Hematopoietic multipotent progenitor cell treated with erythropoietin and hydrocortisone succinate and interleukin-3 and kit ligand, for 6 days (in vitro differentiated cells): ENCODE measurements at places on chromosomes 4 and X.

DNA sequence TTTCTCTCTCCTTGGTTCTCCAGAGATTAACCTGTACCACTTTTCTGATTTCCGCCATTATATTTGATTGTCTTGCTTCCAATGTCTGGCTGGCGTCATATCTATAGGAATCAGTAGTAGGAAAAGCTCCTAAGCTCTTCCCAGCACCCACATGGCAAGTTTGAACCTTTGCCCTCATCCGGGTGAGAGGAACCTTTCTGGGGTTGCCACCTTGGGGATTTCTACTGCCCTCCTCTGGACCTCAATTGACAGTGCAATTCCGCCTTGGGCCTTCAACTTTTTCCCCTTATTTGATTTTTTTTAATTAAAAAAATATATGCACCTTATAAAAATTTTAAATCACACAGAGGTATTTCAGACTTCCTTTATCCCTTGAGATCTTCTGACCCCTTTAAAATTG is 2.0 kb upstream of the CXorf66 start:
- peak; percentile 24 for DNase-seq

- no peak for DNase-seq
Observed at GRCh38 chr4:143294710-143295275, 41.9 kb upstream of the GAB1 start.

DNA sequence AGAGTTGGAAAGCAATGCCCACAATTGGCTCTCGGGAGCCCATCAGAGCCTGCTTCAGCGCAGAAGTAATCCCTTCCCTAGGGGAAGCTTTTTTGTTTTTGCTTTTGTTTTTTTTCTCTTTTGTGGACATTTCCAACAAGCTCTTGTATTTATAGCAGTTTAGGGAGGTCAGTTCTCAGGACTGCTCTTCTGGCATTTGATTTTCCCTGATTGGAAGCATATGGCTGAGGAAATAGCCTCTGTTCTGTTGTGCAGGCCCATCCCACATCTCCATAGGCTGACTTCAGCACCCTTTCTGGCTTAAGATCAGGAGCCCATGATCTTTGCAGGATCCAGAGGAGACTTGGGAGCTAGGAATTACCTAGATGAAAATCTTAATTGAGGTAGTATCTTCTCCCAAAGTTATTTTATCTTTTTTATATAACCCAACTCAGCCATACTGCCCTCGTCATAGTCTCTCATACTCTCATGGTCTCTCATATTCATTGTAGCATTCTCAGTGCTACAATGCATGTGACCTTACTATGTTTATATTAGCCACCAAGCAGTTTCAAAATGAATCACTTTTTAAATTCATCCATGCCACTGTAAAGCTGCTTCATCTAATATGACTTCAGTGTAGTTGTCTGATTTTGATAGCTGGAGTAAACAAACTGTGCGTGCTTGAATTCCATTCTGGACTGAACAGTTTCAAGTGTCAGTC is 16.7 kb downstream of the PAGE4 start:
- DNase-seq: no peak

- DNase-seq: peak; percentile 88
Observed at GRCh38 chr4:78809928-78810835, 34.0 kb downstream of the BMP2K start.

DNA sequence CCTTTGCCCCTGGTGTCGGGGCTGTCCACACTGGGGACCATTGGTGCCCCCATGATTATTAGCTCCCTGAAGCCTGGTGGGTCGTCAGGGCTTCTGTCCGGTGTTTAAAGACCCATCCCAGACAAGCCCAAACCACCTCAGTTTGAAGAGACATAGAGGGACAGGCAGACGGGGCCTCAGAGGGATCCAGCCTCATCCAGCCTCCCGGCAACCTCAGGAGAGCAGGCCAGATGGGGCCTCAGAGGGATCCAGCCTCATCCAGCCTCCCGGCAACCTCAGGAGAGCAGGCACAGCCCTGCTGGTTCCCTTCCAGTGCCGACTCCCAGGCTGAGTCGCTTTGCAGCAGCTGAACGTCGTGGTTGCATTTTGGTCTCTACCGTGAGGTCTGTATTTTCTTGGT is 32.1 kb downstream of the PIGG start:
- no peak for DNase-seq

GRCh38 chr4:78136109-78137081 is 79.3 kb downstream of the FRAS1 start:
- no peak for DNase-seq

GRCh38 chr4:122909683-122910082 is 12.7 kb downstream of the NUDT6 start:
- no peak for DNase-seq

DNA sequence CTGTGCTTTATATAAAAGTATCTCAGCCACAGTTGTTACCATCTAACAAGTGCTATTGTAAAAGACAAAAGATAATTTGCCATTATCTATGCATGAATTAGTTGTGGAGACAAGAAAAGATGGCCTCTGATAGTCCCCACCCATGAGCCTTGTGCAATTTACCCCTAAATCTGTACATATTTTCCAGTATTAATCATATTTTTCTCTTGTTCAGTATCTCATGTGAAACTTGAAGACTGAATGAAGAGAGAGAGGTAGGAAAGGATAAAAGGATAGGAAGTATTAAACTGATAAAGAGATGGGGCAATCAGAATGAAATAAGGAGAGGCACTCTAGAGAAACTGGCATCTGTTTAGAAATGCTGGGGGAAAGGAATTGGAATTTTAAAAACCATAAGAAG is 3.7 kb downstream of the MYOZ2 start:
- DNase-seq: no peak
